MV-4-11 (cell line): ENCODE measurements at places on chromosomes 3 and 15.

GRCh38 chr3:132083583-132084279, 48.9 kb upstream of the CPNE4 start:
- DNase-seq: no peak

DNA sequence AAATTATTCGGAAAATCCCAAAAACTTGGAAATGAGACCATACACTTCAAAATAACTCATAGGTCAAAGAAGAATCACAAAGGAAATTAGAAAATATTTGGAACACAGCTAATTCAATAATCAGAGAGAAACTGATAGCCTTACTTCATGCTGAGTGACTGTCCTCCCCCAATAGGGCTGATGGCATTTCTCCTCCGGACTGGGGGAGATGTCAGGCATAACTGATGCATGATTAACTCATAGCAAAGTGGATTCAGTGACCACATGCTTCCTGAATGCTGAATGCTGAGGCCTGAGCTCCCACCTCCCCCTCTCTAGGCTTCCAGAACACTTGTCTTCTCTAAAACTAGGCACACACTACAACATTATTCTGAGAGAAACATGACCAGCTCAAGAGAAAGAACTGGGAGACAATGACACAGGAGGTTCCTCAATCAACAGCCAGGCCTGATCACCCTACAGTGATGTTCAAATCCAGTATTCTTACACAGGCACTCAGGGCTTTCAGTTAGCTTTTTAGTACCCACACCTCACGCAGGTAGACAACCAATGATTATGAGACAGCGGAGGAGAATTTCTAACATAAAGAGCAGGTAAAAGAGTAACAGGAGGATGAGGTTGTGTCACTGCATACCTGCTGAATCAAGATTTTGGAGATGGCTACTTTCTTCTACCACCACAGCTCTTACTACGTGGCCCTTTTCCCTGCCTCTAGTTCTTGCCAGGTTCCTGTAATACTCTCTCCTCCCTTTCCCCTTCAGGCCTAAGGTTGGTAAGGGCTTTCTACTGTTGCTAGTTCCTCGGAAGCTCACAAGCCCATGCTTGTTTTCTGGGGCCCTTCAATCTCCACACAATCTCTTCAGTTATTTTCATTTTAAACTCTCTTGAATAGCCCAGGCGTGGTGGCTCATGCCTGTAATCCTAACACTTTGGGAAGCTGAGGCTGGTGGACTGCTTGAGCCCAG, 96.1 kb downstream of the FMN1 start:
- DNase-seq: peak; percentile 28

- peak; percentile 36 for DNase-seq
Observed at GRCh38 chr3:171860830-171861535, 17.8 kb downstream of the TMEM212 start.

GRCh38 chr15:51093839-51094605, 684 bp downstream of the TNFAIP8L3 start:
- no peak for DNase-seq

DNA sequence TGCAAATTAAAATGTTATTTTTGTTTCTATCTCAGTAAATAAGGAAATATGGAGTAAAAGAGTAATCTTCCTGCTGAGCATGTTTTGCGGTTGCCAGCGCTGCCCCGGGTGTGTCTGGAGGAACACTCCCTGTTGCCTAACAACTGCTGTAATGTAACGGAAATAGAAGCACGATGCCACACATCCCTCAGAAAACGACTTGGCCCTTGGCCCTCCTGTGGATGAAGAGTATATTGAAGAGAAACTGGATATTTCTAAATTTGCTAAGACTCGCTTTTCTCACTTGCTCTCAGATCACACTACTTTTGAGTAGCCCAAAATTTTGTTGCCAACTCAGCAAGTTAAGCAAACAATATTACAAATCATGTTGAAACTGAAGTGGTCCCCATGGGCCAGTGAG, 18.9 kb downstream of the CX3CR1 start:
- peak; percentile 98 for DNase-seq

DNA sequence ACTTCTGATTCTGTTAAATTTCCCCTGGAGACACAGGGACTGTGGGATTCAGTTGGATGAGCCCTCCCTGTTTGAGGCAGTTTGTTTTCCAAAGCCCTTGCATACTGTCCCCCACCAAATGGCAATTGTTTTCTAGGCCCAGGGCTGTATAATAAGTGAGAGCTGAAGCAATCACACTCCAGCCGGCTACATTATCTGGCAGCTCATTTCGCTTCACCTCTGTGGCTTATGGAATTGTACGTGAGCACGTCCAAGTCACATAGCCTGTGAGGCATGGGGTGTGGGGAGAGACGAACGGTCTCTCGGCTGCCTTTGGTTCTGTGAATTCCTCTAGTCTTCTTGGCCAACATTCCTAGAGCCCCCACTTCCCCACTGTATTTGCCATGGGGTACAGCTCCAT, 10.7 kb downstream of the RBP2 start:
- no peak for DNase-seq

DNA sequence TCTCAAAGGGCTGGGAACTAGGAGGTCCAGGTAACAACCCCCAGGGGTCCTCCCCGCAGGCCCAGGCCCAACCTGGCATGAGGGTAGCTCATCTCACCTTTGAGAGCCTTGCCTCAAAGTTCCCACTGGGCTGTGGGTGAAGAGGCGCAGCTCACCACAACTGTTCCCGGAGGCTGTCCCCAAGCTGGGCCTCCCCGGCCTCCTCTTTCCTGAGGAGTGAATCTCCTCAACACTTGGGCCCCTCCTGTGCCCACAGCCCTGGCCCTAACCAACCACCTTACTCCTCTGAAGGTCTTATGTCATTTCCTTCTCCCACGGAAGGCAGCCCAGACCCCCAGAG, 27.5 kb upstream of the CORO2B start:
- no peak for DNase-seq

DNA sequence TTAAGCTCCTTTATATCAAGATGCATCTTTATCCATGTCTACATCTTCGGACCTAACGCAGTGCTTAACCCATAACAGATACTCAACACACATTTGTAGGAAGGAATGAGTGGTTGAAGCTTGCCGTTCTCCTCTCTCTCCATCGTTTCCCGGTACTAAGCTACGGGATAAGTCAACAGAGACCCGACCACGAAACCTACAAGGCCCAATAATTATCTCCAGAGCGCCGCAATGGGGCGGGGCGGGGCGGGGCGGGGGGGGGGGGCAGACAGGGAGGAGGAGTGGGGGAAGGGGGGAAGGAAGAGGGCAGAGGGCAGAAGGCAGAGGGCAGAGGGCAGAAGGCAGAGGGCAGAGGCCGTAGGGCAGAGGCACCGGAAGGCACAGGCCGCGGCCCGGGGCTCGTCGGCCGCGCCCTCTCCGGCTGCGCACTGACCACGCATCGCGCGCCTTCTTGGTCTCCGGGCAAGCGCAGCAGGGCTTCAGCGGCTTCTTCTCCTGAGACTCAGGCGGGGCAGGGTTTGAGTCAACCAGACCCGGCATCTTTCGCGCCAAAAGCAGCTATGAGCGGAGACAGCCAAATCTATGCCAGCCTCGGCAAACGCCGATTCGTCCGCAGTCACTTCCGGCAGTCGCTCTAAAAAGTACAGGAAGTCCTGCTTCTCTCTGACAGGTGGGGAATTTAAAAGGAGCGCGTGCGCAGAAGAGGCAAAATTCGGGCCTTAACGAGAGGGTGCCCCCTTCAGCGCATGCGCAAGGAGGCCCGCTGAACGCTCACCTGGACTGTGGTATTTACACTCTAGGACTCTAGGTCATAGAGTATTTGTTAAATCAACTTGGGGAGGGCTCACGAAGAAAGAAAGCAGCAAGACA, at the start of gene COX17:
Gene COX17 (minus strand): TSS at position 636 of the 870 bp plus-strand sequence. CDS start 96 bp downstream, at position 540.
- DNase-seq: peak; percentile 97

- peak; percentile 21 for DNase-seq
Observed at GRCh38 chr15:90873998-90874605, 5.7 kb downstream of the FURIN start.

DNA sequence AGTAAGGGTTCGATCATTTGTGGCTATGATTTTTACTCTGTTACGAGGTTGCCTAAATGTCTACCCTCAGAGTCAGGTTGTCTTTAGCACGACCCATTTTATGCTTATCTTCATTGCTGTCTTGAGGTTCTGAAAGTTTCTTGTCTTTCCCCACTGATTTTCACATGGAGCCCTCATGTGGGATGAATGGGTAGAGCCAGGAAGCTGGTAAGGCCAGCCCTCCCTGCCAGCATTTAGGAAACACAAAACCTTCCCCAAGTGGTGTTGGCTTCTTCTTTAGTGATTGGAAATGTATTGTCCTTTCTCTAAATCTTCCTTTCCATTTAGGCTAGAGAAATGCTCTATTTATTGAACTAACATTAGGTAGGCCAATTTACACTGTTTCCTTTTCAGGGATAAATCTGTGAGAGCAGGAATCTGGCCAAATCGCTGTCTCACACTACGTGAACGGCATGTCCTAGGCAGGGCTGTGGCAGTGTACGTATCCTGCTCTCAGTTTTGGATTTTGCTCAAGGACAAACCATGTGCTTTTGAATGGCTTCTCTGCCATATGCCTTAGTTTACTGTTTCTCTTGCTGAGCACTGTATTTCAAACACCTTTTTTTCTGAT, 43.7 kb downstream of the MYZAP start:
- DNase-seq: no peak

- DNase-seq: peak; percentile 78
Observed at GRCh38 chr3:76554707-76555106, 485.2 kb upstream of the ROBO2 start.

DNA sequence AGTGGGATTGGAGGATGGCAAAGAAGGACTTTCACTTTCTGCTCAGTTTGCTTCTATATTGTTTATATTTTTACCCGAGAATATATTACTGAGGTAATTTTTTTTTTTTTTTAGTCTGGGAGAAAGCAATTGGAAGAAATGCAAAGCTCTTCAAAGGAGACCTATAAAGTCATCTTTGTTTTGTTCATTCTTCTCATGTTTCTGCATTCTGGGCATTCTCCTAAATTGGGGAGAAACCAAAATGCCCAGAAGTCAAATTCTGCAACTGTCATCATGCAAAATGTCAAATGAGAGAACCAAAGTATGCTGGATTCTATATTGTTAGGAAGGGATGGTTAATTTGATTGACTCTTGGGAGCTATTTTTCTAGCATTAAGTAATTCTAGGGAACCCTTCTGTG, 168.3 kb upstream of the TSC22D2 start:
- DNase-seq: no peak

DNA sequence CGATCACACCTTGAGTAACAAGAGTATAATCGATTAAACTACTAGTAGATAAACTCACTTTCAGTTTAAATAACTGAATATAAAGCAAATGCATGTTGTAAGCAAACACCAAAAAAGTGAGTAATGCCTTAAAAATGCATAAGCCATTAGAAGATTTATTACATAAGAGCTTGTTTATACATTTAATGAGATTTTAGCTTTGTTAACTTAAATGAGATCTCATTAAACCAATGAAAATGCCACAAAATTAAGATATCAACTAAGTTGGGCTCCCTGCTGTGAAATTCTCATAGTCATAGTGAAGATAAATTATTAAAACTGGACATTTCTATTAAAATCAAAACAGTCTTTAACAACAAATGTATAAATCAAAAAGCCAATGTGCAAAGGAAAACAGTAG, 701.2 kb downstream of the NLGN1 start:
- DNase-seq: no peak

DNA sequence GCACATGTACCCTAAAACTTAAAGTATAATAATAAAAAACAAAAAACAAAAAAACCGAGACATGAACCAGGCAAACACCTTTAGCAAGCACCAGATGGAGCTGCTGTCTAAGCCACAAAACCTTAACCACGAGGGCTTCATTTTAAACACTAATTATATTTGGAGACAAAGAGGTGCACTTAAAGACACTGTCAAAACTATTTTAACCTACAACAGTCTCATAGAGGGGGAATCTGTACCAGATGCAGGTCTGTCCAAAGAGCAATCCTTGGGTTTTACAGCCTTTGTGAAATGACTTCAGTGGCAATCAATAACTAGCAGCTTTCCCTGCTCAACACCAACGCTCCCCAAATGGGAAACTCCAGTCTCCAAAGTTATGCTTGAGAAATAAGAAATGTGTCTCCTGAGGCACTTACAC, 115.7 kb upstream of the TSPAN3 start:
- peak; percentile 13 for DNase-seq

GRCh38 chr3:11917051-11917450, 70.4 kb upstream of the TAMM41 start:
- DNase-seq: no peak

DNA sequence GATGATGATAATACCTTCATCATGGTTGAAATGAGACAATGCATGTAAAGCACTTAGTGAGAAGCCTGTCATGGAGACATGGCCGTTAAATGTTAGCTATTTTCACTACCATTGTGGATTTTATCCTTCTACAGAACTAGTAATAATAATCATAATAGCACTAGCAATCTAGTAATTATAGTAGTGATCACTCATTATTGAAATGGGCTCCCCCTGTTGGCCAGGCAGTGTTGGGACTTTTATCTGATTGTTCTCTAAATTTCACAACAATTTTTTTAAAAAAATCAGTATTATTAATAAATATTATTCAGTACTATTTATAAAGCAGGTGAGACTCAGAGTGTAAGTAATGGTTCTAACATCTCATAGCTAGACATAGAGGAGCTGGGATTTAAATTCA, 396.3 kb downstream of the IL5RA start:
- DNase-seq: no peak
